ENCODE measurements at places on chromosomes 7 and 10. TPM values are rescaled to one million over a fixed set of nuclear protein-coding genes. Genes with fewer than 3 reads are reported as not detected.

Gene HMX3
- not detected for total RNA-seq

Gene DNAJB12
- 29.8 TPM for total RNA-seq

Gene SLIT1
- 0.12 TPM for total RNA-seq

Gene MNX1
- total RNA-seq = 2.1 TPM

Gene ZDHHC6
- total RNA-seq = 22.1 TPM

Gene NODAL
- not detected for total RNA-seq

Gene PNLIPRP1
- not detected for total RNA-seq

DNA sequence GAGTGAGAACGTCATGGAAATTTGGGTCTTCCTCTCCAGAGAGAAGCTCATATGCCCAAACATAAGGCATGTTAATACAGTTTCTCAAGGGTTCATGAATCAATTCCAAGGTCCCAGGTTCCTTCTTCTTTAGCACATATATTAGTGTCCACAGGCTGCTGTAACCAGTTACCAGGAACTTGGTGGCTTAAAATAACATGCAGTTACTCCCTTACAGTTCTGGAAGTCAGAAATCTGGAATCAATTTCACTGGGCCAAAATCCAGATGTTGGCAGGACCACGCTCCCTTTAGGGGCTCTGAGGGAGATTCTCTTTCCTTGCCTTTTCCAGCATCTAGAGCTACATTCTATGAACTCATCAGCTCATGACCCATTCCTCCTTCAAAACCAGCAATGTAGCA lies 64.8 kb downstream of the MRC1 start:
- DNase-seq = no peak

DNA sequence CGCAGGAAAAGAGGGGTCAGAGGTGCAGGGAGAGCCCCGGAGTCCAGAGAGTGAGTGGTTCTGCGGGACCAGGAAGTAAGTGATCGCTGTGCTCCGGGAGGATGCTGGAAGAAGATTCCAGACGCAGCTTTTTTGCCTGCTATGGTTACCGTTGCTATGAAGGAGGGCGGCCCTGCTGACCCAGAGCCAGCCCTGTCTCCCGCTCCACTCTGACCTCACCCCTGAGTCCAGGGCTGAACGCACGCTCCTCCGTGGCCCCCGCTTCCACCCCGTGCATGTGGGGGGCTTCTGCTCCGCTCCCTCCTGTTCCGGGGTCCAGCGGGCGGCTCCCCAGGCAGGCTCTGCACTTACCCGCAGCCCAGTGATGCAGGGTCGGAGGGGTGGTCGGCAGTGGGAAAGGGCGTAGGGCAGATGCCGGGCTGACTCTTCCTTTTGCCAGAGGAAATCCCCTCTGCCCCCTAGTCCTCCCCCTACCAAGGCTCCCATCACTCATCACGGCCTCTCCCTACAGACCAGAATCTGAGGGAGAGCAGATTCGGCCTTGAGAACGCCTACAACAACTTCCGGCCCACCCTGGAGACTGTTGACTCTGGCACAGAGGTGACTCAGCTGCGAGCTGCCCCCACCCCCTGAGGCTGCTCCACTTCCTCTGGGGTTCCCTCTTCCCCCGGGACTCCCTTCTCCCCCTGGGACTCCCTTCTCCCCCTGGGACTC lies 2.7 kb upstream of the MUC17 start:
- DNase-seq = peak; percentile 30

GRCh38 chr7:100965723-100966541 lies 3.4 kb upstream of the MUC12 start:
- no peak for DNase-seq

DNA sequence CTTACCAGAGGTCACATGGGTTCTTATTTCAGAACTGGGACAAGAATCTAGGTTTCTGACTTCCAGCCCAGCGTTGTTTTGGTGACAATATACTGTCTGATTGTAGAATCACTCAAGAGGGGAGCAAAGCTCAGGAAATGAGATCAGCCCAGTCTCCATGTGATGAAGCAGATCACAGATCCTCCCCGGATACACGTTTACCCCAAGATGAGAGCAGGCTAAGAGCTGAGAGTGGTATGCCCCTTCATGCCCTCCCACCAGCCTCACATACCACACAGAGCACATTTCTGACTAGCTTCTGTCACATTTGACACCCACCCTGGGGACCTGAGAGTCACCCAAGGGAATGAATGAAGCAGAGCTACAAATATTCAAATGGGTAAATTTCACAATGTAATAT lies 27.1 kb upstream of the PRKCQ start:
- no peak for DNase-seq

- no peak for DNase-seq
Measured at GRCh38 chr10:97072851-97073665, 112.7 kb downstream of the SLIT1 start.

GRCh38 chr7:21844742-21845141 lies 101.0 kb downstream of the CDCA7L start:
- no peak for DNase-seq

- no peak for DNase-seq
Measured at GRCh38 chr7:38955892-38956291, 21.8 kb upstream of the POU6F2 start.
